Activated CD4-positive, alpha-beta memory T cell treated with anti-CD3 and anti-CD28 coated beads, Interleukin-2, amount 10 ng/mL, durations not matched to agents 7 days and 5 days (primary cell): ENCODE measurements at places on chromosomes 7 and 10. TPM values are rescaled to one million over a fixed set of nuclear protein-coding genes. Genes with fewer than 3 reads are reported as not detected.

ECHS1 gene
- total RNA-seq = 31.6 TPM

DNA sequence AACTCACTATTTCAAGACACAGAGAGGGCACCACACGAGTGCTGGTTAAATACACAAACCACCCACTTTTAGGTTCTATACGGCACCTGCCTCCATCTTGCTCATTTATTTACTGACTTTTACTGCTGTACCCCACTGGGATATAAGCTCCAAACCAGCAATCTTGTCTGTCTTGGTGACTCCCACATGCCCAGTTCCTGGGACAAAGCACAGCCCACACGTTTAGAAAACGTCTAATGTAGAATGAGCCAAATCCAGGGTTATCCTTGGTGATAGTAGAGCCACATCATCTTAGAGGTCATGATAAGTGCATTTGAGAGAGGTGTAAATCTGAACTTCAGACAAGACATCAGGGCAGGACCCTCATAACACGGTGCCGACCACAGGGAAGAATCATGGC, 73.5 kb downstream of the NUDCD3 start:
- no peak for DNase-seq

- DNase-seq = no peak
These were observed 53.5 kb downstream of the TRIL start for GRCh38 chr7:28904578-28905048.

DNA sequence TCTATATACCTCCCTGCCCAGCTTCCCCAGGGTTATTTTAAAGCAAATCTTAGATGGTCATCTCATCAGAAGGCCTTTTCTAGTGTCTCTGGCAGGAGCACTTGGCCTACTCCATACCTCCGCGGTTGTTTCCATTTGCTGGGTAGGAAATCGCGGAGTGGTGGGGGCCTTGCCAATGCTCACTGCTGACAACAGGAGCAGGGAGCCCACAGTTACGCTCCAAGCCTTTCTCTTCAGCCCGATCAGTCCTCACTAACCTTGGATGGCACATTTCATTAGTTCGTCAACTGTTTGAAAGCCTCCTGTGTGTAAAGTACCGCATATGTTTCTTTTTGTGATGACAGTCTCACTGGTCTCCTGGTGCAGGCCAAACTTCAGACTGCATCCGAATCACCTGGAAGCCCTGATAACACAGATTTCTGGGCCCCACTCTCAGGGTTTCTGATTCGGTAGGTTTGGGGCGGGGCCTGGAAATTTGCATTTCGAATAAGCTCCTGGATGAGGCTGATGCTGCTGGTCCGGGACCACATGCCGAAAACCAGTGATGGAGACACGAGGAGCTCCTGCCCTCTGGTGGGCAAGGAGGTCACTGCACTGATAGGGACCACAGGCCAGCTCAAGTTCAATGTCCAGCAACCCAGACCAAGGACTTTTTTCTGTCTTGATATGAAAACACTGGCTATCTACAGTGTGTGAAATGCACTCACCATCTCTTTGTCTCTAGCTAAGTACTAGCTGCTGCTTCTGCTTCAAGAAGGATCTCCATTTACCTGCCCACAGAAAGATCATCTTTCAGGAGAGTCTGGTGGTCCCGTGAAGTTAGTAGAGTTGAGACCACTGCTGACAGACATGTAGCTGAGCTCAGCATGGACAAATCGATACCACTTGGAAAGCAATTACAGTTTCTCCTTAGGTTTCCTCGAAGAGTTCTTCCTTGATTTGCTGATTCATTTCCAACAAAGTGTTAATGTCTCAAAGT, 14.0 kb downstream of the LRGUK start:
- DNase-seq = peak; percentile 46

GRCh38 chr10:28997734-28998133, 291.1 kb upstream of the LYZL1 start:
- no peak for DNase-seq

LRRN3 gene
- total RNA-seq = 19.2 TPM

- DNase-seq = no peak
These were observed 19.9 kb downstream of the PPP2R2D start for GRCh38 chr10:131920693-131921092.

GRCh38 chr7:156753630-156754029, 113.1 kb downstream of the RNF32 start:
- no peak for DNase-seq

- DNase-seq = no peak
These were observed 68.9 kb downstream of the RNF216 start for GRCh38 chr7:5712566-5712965.

GALNT17 gene
- not detected for total RNA-seq

URGCP gene
- 19.8 TPM for total RNA-seq

- DNase-seq = no peak
These were observed 259.6 kb downstream of the RPS24 start for GRCh38 chr10:78292982-78293865.

KBTBD2 gene
- total RNA-seq = 45.6 TPM

- peak; percentile 3 for DNase-seq
These were observed 94.4 kb downstream of the VOPP1 start for GRCh38 chr7:55477781-55478374.

DNA sequence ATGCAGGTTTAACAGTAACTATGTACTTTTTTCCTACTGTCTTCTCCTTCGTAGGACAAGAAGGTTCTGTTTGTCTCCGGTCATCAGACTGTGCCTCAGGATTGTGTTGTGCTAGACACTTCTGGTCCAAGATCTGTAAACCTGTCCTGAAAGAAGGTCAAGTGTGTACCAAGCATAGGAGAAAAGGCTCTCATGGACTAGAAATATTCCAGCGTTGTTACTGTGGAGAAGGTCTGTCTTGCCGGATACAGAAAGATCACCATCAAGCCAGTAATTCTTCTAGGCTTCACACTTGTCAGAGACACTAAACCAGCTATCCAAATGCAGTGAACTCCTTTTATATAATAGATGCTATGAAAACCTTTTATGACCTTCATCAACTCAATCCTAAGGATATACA, 2.4 kb downstream of the DKK1 start:
- DNase-seq = no peak

CLIP2 gene
- 1.6 TPM for total RNA-seq

DNA sequence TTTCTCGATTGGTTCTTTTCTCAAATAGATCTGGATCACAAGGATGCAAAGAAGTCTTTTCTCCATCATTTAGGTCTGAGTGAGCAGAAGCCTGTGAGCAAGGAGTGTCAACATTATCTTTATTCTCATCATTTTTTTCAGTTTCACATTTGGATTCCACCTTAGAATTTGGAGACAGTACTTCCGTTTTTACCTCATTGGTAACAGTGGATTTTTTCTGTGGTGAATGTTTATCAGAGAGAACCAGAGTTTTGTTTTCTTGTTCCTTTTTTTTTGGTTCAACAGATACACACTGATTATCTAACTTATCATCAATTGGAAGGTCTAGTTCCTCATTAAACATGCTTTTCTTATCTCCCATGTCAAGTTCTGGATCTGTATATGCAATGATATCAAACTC, 151.3 kb downstream of the GALNT11 start:
- no peak for DNase-seq

GRCh38 chr7:137717811-137718271, 128.9 kb downstream of the DGKI start:
- no peak for DNase-seq

LRRC17 gene
- 0.15 TPM for total RNA-seq

DNA sequence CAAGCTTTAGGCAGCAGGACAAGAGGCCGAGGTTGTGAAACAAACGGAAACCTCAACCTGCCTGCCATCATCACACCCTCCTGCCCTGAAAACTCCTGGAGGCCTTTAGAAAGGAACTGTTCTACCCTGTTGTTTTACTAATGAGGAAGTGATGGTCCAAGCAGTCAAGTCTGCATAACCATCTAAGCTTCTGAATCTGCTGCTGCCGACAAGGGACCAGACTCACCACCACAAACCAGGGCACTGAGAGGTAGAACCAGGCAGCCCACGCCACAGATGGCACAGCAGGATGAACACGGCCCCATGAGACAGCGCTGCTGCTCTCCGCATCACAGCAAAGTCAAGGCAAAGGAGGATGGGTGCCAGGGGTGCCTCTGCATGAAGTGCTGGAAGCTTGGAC, 209.4 kb downstream of the CELF2 start:
- DNase-seq = no peak

RAMP3 gene
- not detected for total RNA-seq

CALML3 gene
- not detected for total RNA-seq

GRCh38 chr7:30841025-30841735, 70.0 kb downstream of the MINDY4 start:
- DNase-seq = no peak

DNA sequence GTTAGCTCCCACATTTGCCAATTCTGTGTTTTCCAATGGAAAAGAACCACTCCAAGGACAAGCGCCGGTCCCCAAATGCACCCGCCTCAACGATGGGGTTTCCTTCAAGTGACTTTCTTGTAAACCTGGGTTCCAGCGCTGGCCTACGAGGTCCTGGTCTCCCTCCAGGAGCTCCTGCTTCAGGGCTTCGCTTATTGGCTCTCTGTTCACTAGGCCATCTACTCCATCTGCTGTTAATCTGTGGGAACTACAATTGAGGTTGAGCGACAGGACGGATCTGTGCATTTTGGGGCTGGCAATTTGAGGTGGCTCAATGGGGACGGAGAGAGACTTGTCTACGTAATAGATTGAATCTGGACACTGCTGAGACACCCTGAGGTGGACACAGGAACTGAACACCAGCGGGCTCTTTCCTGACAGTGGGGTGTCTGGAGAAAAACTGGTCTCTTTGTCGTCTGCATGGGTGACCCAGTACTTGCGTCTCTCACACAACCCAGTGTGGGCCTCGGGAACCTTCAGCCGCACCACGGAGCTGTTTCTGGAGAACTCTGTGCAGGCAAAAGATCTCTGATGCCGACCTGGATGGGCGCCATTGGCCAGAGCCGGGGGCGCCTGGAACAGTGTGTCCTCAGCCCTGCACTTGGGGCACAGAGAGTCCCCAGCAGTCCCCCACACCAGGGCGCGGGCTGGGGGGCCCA, 115.9 kb upstream of the ADAM12 start:
- no peak for DNase-seq

DNA sequence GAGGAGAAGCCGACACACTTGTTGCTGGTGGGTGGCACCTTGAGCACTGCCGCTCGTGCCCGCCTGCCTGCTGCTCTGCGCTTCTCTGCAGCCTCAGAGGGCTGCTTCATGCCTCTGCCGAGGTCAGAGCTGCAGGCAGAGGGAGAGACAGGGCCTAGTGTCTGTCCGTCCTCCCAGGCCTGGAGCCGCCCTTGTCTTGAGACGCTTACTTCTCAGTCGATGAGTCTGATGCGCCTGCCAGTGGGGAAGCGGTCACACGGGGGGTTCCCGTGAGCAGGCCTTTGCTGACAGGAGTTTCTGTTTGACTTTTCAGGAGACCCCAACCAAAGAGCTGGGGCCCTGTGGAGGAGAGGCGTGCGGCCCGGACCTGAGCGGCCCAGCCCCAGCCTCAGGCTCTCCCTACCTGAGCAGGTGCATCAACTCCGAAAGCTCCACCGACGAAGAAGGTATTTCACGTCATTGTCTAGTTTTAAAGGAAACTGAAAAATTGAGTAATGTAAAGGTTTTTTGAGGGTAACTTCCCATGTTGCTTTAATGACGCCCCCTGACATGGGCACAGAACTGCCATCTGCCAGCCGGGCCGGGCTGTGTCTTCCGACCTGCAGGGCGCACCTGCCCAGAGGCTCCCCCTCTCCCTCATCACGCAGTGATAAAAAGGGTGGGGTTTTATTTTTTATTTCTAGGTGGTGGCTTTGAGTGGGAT, 7.8 kb upstream of the BHLHA15 start:
- no peak for DNase-seq

PDGFA gene
- 0.73 TPM for total RNA-seq

- no peak for DNase-seq
These were observed 40.2 kb upstream of the GPAM start for GRCh38 chr10:112223725-112224124.

GRCh38 chr10:84288151-84288550, 40.2 kb upstream of the CCSER2 start:
- no peak for DNase-seq

DNA sequence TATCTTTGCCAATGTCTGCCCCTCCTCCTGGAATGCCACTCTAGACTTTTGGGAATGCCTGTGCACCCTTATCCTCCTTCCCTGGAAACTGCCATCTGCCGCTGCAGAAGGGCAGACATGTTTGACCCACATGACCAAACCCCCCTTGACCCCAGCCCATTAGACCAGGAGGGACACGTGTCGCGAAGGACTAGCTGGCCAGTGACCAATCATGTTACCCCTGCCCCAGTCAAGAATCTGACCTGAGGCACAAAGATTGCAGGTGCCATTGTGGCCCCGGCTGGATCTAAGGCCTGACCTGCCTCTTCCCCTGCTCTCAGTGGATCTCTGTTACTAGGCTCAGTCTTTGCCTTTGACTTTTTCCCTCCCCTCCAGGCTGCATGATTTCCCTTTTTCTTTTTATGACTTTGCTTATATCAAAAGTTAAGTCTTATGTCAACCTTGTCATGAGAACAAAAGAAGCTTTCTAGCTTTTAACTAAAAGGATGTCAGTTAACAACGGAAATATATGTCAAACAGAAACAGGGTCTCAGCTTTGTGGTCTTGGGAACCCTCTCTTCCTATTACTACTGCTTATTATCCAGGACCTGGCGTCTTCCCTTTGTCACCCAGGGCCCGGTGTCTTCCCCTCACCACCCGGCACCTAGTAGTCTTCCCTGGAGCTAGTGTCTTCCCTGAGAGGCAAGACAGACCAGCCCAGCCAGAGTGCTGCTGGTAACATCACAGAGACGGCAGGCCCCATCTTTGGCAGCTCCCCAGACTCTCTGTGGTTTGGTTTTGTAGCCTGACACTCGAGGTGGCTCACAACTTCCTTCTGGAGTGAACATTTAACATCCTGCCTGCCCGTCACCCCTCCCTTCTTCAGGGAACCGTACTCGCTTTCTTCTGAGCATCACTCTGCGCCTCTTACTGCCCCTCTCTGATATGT, 24.4 kb upstream of the PPIF start:
- DNase-seq = peak; percentile 84

DNA sequence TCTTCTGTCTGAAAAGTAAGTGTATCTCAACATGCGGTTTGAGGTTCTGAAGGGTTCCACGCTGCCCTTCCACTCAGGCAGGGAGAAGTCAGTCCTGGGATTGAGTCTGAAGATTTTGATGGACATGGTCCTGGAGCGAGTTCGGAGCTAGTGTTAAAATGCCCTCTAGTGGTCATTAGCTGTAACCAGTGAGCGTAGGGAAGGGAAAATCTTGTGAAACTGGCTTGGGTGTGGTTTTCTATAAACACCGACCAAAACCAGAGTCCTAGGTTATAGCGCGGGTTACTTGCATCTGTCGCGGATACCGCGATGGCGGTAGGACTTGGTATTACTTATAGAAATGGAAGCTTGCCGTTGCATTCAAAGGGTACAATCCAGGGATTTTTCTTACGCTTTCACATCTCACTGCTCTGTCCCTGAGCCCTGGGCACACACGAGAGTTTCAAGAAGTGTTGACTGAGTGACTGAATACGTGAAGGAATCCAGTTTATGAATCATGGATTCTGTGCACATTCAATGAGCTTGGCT, 348.2 kb upstream of the C7orf33 start:
- no peak for DNase-seq

LIPF gene
- total RNA-seq = not detected

- DNase-seq = no peak
These were observed 119.6 kb upstream of the CTTNBP2 start for GRCh38 chr7:117992635-117993376.

- no peak for DNase-seq
These were observed 121.5 kb downstream of the NKX6-2 start for GRCh38 chr10:132664407-132664806.
